ENCODE measurements at places on chromosomes 12 and 14.
A peak's percentile ranks its signal among the peaks of the same experiment; 100 is the strongest.

DNA sequence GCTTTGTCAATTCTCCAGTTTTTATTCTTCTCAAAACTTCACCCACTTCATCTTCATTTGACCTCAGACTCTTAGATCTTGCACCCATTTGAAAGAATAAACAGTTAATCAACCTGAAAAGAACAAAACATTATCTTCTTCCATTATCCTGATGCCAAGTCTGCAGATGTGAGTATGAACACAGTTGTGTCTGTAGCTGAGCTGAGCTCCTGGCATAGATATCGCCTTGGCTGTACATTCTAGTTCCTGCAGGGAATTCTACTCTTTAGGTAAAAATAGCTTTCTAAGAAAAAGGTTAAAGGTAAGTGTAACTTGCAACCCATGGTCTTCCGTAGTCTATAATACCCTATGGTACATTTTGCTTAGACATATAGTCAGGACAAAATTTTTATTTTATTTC, 169.7 kb downstream of the KCNA5 start:
- no peak for DNase-seq

GRCh38 chr12:90460681-90461080, 494.3 kb downstream of the CCER1 start:
- no peak for DNase-seq

- no peak for DNase-seq
Measured at GRCh38 chr12:53585448-53586125, 40.6 kb downstream of the ATF7 start.

- DNase-seq: no peak
Measured at GRCh38 chr12:46547421-46548354, 175.1 kb upstream of the SLC38A2 start.

DNA sequence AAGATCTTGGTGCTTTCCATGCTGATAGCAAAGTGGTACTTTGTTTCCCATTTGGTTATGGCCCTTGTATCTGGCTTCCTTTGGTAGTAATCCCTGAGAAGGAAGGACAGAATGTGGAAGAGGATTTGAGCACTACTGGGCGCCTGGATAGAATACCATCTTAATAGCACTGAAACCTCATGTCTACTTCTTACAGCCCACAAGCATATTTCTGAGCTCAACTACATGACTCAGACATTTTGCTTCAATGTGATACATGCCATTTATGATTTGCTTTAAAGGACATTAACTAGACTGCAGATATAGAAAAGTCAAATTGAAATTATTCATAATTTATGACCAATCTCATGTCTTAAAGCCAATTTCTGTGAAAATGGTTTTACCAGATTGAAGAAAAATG, 80.4 kb downstream of the LIN7A start:
- no peak for DNase-seq

GRCh38 chr12:105342464-105342863, 12.0 kb downstream of the C12orf75 start:
- DNase-seq: no peak

GRCh38 chr12:93550748-93551611, 21.5 kb upstream of the SOCS2 start:
- DNase-seq: no peak

DNA sequence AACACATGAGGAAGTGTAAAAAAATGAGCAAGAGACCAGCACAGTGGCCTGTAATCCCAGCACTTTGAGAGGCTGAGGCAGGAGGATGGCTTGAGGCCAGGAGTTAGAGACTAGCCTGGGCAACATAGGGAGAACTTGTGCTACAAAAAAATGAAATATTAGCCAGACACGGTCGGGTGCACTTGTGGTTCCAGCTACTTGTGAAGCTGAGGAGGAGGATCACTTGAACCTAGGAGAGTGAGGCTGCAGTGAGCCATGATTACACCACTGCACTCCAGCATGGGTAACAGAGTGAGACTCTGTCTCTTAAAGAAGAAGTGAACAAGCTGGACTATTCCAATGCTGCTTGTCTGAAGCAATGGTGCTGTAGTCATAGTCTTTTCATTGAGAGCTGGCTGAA, 36.3 kb upstream of the MAP3K9 start:
- DNase-seq: no peak

- no peak for DNase-seq
Measured at GRCh38 chr12:82008251-82008650, 249.1 kb upstream of the PPFIA2 start.

- no peak for DNase-seq
Measured at GRCh38 chr14:92173668-92174067, 51.9 kb downstream of the CPSF2 start.

GRCh38 chr14:52690983-52691760, 4.2 kb downstream of the ERO1A start:
- DNase-seq: no peak

GRCh38 chr12:12845794-12846243, 32.7 kb downstream of the DDX47 start:
- no peak for DNase-seq

DNA sequence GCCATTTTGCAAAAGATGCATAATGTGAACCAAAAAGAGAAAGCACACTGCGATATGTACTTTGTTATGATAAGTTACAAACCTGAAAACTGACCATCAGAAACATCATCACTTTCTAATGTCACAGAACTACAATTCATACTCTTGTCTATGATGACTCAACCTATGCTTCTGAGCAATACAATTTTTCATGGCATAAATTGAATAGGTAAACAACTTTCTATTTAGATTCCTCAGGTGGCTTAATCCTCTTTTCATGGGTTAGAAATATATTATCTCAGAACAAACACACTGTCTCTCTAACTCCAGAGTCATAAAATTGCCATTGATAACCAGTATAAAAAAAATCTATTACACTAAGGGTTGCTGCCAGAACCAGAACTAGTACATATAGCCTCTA, 1715.0 kb upstream of the FLRT2 start:
- no peak for DNase-seq

- no peak for DNase-seq
Measured at GRCh38 chr14:91743305-91743653, 11.4 kb upstream of the CATSPERB start.

GRCh38 chr14:99872786-99873440, 79.7 kb downstream of the EML1 start:
- DNase-seq: no peak

- no peak for DNase-seq
Measured at GRCh38 chr12:129067491-129067890, 214.2 kb downstream of the GLT1D1 start.

- no peak for DNase-seq
Measured at GRCh38 chr12:38601949-38602348, 285.4 kb downstream of the ALG10B start.

DNA sequence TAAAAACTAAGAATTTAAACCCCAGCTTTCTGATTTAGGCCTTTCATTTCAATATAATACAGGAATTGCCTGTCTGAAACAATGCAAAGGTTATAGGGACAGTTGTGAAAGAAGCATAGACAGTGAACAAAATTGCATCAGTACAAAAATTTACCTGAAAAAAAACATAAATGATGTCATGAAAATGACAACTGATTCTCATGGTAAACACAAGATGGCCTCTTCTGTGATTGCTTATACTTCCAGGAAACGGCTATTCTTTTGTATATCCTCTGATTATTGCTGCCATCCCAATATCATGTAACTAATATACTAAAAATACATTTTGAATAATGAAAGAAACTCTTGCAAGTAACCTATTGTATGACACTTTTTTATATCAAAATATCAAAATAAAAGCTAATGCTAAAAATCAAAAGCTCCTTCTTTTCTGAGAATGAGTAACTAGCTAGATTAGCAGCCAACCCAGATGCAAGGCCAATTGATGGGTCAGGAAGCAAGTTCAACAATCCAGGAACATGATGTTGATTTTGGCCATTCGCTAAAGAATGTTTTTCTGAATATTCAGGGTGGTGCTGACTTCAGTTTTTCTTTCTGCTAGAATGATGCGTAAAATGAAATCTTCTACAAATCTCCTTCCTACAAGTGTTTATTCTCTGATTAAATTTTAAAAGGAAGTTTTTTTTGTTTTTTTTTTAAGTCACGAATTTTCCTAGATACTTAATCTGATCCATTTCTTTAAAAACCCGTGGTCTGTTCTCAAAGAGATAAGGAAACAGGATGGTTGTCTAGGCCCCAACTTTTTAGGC, 83.6 kb downstream of the ALX1 start:
- DNase-seq: no peak

GRCh38 chr14:52700701-52701172, 5.4 kb upstream of the ERO1A start:
- no peak for DNase-seq

DNA sequence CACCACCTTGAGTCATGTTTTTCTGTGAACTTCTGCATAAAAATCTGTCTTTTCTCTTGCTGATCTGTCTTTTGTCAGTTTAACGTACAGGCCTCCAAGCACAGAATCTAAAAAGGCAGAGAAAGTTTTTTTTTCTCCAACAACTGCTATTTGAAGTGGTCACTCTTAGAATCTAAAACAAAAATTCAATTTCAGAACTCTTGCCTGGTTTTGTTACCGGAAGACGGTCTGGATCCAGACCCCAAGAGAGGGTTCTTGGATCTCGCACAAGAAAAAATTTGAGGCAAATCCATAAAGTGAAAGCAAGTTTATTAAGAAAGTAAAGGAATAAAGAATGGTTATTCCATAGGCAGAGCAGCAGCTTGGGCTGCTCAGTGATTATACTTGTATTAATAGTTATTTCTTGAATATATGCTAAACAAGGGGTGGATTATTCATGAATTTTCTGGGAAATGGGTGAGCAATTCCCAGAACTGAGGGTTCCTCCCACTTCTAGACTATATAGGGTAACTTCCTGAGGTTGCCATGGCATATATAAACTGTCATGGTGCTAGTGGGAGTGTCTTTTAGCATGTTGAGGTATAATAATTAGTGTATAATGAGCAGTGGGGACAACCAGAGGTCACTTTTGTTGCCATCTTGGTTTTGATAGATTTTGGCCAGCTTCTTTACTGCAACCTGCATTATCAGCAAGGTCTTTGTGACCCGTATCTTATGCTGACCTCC, 150.0 kb upstream of the PLEKHA5 start:
- no peak for DNase-seq

- DNase-seq: no peak
Measured at GRCh38 chr12:18130851-18131250, 40.9 kb upstream of the RERGL start.

GRCh38 chr12:107319533-107320032, 226.2 kb upstream of the CRY1 start:
- peak; percentile 25 for DNase-seq

DNA sequence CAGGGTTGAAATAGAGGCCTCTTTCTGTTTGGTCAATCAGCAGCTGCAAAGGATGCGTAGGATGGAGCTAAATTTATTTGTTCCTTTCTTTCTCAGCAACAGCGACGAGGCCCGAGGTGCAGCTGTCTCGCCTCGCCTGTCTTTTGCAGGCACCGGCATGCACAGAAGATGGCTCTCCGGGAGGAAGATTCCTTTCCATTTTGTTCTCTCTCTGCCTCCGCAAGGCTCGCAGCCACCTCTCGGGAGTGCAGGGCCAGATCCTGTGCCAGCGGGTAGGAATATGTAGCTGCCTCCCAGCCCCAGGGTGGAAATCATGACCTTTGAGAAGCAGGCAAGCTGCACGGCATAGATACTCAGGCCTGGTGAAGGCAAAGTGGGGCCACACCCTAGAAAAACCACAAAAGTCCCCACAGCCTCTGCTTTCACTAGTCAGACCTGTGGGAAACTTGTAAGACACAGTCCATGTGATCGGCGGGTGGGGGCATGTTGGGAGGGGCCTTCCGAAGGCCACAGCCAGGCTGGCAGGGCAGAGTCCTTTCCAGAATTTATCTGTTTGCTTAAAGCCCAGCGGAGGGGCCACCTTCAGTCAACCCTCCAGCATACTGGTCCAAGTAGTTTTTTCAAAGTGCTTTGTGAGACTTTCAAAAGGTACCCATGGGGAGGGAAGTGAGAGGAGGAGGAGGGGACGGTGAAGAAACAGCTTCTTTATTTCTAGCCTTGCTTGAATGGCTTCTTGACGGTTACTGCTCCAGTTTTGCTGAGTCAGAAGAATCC, at the start of gene MAP1LC3B2:
Gene MAP1LC3B2, plus strand, starts transcription at position 220 of the 774 bp plus-strand sequence. CDS start 16,562 bp downstream, outside the sequence.
- peak; percentile 82 for DNase-seq

- DNase-seq: no peak
Measured at GRCh38 chr12:22228022-22228875, 106.3 kb downstream of the ST8SIA1 start.

DNA sequence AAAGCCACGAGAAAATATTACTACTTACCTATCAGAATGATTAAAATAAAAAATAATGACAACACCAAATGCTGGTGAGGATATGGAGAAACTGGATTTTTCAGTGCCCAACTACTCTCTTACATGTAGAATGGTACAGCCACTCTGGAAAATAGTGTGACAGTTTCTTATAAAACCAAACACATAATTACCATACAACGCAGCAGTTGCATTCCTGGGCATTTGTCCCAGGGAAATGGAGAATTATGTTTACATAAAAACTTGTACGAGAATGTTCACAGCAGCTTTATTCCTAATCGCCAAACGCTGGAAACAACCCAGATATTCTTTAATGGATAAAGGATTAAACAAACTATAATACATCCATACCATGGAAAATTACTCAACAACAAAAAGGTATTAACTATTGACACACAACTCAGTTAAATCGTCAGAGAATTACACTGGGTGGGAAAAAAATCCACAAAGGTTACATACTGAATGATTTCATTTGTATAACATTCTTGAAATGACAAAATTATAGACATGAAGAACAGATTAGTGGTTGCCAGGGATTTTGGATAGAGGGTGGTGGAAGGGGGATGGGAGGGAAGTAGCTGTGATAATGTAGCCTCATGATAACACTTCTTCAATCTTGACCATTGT, 35.4 kb downstream of the TAOK3 start:
- DNase-seq: no peak

GRCh38 chr12:42679466-42679865, 89.9 kb upstream of the PRICKLE1 start:
- no peak for DNase-seq

DNA sequence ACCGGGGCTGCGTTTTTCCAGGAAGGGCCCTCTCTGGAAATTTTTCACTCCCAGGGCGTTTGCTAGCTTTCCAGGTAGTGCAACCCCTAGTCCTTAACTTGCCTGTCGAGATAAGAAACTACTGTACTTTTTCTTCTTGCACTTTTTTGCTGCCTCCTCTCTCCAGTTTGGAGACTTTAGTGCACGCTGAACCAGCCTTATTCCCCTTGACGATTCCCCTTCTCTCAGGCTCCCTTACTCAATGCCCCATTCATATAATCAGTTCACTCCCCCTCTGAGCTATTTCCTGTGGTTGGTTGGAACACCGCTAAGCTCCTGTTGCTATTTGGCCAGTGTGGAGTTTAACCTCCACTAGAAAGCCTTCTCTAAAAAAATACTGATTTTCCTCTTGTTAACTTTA, 682 bp downstream of the CREBL2 start:
- DNase-seq: no peak

- no peak for DNase-seq
Measured at GRCh38 chr12:63941166-63941800, 96.8 kb downstream of the SRGAP1 start.
